ENCODE measurements at places on chromosomes 5 and 9.

GRCh38 chr5:81895307-81895706 lies 76.5 kb upstream of the ATG10 start:
- no peak for DNase-seq

DNA sequence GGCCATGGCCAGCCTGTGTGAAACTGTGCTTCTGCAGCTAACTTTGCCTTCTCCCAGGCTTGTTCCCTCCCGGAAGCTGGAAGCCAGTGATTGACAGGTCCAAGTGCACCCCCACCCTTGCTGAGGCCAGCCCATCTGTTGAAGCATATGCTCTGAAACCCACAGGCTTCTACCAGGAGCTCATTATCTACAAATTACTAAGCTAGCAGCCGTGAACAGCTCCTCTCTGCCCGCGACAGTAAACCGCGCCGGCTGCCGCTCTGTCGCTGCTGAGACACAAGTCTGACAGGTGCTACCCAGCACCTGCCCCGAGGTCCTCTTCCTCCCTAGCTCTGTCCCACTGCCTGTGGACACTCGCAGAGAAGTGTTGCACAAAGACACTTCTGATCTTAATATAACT lies 490.9 kb downstream of the GADD45G start:
- no peak for DNase-seq

DNA sequence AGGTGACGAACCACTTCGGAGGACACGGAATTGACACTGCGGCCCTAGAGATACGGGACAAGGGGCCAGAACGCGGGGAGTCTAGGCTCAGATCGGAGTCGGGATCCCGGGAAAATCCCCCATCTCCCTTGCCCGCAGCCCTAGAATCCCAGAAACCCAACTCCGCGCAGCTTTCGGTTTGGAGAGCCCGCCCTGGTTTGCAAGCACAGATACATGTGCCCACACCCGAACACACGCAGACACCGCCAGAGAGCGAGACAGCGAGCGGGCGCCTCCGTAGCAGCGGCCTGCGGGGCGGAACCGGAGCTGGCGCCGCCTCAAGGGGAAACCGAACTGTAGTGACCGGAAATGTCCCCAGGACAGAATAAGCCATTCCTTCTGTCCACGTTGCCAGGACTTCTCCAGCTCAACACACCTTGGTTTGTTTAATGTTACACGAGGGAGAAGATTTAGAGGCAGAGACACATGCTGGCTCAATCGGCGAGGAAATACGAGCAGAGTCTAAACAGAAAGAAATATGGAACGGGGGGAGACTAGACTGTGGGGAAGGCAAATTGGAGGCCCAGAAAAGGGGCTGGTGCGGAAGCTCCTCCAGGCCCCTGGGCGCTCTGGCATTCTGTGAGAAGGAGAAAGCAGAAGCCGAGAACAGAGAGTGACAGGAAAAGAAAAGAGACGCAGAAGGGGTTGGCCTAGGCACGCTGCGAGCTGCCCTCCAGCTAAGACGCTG lies 2.9 kb upstream of the PAX5 start:
- no peak for DNase-seq

DNA sequence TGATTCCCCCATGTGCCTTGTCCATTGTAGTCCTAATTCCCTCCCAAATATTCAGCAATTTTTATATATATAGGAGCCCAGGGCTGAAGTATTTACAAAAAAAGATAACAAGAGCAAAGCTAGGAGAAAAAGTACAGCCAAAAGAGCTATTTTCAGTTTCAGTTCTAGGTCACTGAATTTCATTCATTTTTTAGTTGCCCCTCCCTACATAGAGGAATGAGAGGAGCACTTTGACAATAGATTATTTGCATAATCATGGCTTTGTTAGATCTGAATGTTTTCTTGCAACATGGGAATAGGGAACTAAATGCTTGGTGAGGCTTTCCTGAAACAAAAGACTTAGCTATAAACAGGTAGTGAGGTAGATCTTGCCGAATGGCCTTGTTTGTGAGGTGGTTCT lies 15.3 kb upstream of the F2RL2 start:
- no peak for DNase-seq

DNA sequence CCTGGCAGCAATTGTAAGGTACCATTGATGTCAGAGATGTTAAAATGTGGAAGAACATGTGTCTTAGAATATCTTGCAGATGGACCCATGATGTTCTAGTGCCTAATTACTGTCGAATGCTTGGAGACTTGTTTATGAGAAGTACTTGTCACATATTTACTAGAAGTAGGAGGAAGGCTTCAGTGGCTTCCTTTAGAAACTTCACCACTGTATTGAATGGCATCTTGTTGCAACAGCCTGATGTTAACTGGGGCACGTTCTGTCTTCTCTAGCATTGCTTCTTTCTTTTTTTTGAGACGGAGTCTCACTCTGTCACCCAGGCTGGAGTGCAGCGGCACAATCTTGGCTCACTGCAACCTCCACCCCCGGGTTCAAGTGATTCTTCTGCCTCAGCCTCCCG lies 16.5 kb downstream of the UGCG start:
- DNase-seq = no peak

DNA sequence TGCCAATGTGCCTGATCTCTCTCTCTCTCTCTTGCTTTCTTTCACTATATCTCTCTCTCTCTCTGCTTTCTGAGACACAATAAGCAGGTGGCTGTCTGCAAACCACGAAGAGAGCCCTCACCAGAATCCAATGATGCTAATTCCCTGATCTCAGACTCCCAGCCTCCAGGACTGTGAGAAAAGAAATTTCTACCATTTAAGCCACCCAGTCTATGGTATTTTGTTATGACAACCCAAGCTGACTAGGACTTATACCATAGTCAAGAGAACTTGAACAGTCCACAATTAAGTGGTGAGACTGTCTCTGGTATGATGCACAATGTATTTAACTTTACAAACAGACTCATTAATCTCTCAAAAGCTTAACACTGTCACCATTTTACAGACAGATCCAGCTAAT lies 67.0 kb downstream of the NFIB start:
- no peak for DNase-seq

DNA sequence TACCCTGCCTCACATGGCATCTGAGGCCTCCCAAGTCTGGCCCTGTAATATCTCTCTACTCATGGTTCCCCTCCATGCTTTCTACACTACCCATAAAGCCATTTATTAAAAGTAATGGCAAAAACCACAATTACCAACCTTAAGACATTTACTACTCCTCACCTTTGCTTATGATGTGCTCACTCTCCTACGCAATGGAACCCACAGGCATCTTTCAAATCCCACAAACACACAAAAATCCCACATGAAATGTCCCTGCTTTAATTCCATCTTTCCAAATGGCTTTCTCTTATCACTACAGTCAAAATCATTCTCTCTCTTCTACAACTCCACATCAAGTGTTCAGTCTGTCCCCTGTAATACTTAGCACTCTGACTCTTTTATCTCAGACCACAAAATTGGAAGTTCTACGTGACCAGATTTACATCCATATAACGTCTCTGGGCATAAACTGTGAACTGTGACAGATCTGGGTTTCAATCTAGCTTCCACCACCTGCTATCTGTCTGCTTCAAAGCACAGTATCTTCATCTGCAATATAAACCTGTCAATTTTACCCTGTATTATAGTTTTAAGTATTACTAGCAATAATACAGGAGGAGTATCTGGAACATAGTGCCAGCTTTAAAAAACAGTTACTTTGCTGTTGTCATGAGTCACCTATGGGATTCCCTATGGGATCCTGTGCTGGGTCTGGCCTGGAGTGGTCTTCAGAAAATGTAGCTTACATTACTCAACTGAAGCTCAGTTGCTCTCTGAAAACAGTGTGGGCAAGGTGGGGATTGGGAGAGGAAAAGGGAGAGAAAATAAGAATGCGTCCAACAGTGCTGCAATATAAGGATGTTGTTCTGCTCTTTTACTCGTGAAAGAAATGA lies 137.1 kb upstream of the TRIM32 start:
- no peak for DNase-seq

- DNase-seq = no peak
Observed at GRCh38 chr5:36653044-36653705, 46.8 kb downstream of the SLC1A3 start.

DNA sequence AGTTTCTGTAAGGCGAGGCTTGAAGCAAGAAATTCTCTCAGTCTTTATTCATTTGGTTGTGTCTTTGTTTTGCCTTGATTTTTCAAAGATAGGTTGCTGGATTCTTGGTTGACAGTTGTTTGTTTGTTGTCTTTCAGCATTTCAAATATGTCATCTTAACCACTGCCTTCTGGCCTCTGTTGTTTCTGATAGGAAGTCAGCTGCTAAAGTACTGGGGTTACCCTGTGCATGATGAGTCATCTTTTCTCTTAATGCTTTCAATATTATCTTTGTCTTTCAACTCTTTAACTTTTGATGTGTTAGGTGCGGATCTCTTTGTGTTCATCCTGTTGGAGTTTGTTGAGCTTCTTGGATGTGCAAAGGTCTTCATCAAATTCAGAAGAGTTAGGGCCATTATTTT lies 1571.3 kb downstream of the MAT2B start:
- DNase-seq = no peak

GRCh38 chr9:114641967-114642366 lies 15.6 kb downstream of the TEX53 start:
- DNase-seq = no peak

- DNase-seq = no peak
Observed at GRCh38 chr9:113892861-113893491, 16.9 kb downstream of the ZNF618 start.

DNA sequence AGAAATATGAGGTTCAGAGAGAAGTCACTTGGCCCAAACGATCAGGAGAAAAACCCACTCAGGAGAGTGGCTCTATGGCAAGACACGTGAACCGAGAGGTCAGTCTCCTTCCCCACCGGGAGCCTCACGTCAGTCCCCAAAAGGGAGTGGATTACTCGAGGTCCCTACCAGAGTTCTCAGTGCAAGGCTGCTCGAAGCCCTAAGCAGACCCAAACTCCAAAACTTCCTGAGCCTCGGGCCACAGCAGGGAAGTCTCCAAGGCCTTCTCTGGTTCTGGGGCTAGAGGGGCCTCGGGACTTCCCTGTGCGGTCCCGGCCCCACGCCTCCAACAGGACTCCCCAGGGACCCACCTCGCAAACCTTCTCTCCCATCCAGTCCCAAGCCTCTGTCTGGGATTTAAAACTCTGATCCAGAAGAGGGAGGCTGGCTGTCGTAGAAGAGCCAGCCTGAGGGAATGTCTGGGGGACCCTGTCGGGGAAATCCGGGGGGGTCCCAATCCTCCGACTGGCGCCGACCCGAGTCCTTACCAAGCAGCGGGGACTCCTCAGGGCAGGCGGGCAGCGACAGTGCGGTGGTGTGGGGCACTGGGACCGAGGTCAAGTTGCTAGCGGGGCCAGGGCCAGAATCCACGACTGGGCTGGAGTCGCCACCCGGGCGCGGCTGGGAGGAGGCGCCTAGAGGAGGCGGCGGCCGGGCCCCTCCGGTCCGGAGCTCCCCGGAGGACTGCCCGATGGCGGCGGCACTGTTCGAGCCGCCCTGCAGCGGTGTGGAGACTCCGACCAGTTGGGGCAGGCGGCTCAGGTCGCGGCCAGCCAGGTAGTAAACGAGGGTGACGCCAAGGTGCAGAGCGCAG lies 679 bp downstream of the B4GALT1 start:
- DNase-seq = no peak

DNA sequence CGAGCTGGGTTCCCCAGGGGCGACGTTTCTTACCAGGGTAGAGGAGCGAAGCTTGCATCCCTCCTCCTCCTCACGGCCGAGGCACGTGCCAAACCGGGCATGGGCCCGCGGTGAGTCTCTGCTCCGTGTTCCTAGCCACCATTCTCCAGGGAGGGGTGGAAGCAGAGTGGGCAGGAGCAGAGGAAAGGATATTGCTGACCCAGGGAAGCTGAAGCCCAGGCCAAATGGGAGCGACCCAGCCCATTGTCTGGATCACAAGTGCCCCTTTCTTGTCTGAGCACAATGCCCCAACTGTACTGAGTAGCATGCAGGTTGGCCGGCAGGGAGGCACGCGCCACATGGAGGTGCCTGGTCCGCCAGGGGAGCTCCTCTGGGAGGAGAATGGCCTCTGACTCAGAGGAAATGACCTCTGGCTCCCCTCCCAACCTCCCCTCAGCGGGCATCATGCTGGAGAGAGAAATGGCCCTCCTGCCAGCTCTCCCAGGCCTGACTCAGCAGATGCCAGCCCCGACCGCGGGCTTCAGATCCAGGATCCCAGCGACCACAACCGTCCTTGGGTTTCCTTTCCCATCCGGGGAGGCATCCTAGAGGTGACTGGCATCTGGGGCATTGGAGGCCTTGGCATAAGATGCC lies 1.1 kb downstream of the PRR7 start:
- DNase-seq = no peak

DNA sequence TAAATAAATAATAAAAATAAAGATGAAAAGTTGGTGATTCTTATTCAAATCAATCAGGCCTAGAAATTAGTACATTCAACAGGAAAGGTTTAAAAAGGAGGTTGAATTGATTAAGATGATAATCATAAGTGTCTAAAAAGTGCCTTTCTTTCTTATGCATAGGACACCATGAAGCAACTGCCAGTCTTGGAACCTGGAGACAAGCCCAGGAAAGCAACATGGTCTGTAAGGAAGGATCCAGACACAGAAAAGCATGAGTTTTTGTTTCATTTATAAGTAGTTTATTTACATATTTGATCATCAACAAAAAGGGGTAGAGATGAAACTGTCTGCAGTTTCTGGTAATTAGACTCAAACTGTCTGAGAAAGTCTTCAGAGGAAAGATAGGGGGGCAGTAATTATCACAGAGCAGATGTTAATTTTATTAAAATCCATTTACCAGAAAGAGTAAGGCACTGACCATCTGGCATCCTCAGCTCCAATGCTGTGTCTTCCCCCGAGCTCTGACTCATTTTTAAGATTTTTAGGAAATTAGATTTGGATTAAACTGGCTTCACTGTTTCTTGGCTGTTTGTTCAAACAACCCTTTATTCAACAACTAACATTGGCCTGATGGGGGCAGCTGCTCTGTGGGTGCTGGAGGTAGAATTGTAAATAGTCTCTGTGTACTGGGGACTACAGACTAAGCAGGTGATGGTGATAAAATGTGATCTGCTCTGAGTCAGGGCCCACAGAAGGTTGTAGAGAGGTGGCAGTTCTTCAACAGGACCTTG lies 2.7 kb downstream of the RABEPK start:
- DNase-seq = no peak

Data from stimulated activated CD4-positive, alpha-beta T cell treated with anti-CD3 and anti-CD28 coated beads, Interleukin-1b, Interleukin-23, amount 100 ng/mL, for 1 hour (primary cell).